ENCODE measurements at places on chromosomes 16 and 17.

GRCh38 chr16:71513302-71513701, 12.9 kb upstream of the CHST4 start:
- DNase-seq, result no peak

DNA sequence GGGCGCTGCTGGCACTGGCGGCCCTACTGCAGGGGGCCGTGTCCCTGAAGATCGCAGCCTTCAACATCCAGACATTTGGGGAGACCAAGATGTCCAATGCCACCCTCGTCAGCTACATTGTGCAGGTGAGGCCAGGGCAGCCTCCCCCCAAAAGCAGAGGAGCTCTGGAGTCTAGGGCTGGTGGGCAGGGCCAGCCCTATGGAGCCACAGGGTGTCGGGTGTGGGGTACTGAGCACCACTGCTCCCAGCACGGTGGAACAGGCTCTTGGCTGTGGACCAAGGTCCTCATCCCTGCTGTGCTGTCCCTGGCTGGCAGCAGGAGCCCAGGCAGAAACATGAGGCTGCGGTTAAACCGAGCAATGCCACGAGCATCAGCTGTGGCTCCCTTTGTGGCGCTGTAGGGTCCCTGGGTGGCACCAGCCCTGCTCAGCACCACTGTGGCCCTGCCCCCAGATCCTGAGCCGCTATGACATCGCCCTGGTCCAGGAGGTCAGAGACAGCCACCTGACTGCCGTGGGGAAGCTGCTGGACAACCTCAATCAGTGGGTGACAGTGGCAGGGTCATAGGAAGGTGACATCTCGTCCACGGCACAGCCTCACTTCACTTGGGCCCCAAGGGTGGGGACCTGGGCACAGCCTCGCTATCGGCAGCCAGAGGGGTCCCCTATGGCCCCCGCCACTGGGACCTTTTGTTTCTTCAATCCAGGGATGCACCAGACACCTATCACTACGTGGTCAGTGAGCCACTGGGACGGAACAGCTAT, 1.1 kb downstream of the DNASE1 start:
- no peak for DNase-seq

DNA sequence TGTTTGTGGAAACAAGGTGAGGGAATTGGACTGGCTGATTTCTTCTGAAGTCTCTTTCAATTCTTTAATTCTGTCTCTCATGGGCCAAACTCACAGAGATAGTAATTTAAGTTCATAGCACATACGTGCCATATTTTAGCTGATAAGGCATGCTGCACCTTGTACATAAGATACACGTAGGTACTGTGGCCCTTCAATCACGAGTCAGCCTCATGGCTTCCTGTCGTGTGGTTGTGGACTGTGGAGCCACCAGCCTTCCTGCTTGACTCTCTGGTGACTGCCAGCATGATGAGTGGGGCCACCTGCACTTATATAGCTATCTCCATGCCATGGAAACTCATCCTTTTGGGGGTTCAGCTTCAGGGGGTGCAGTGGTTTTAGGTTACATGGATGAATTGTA, 25.1 kb downstream of the KSR1 start:
- DNase-seq, result no peak

DNA sequence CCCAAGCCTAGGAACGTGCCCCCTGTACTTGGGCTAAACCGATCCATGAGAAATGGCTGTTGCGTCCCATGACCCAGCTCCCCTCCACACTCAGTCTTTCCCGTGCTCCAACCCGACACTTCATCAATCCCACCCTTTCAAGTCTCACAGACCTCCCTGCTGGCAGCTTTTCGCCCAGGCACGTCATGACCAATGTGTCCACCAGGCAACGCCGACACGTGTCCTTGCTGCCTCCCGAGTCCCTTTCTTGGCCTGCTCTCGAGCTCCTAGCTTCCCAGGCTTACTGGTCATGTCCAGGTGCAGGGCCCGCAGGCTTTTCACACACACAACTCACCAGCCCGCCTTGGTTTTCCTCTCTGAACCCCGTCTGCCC, 12.2 kb downstream of the MNT start:
- DNase-seq, result no peak

- DNase-seq, result no peak
Observed at GRCh38 chr17:48639136-48639535, 13.0 kb upstream of the HOXB9 start.

DNA sequence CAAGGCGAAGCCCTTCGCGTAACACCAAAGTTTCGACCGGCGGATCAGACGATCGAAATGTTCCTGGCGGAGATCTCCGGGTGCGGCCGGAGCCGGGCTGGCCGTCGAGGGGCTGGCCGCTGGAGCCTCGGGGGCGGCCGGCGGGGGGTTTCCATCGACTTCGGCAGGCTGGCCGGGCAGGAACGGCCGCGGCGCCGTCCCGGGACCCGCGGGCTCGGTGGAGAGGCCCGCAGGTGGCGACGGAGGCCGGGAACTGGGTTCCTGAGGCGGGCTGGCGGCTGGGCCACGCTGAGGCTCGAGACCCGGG, 1.1 kb downstream of the EPOP start:
- DNase-seq, result no peak

DNA sequence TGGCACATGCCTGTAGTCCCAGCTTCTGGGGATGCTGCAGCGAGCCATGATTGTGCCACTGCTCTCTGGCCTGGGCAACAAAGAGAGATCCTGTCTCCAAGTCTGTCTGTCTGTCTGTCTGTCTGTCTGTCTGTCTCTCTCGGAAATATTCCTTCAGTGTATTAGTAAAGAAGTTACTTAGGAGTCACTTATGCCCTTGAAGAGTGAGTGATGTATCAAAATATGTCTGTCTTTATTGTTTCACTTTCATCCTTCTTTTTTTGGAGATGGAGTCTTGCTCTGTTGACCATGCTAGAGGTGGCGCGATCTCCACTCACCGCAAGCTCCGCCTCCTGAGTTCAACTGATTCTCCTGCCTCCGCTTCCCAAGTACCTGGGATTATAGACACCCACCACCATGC, 410.5 kb downstream of the WWOX start:
- DNase-seq, result no peak

DNA sequence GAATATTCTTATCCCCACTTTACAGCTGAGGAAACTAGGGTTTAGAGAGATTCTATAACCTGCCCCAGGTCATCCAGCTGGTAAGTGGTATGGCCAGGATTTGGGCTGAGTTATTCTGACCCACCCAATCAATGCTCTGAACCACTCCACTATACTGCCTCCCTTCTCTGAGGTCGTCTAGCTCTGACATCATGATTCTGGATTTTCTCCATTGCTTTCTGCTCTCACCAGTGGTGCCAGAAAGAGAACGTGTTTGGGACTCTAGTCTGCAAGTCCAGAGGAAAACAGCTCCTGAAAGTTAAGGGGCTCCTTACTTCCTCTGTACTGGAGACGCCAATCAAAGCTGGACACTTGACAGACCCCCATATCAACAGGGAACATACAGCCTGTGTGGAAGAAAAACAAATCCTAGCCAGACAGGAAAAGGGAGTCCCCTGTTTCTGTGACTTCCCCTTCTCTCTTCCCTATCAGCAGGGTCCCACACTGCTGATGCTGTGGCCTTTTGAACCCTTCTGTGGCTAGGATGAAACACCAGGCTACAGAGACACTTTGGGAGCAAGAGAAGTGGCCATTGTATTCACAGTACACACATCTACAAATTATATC, 6.0 kb upstream of the EZH1 start:
- DNase-seq, result no peak

- no peak for DNase-seq
Observed at GRCh38 chr17:74999523-74999922, 12.1 kb downstream of the CDR2L start.

DNA sequence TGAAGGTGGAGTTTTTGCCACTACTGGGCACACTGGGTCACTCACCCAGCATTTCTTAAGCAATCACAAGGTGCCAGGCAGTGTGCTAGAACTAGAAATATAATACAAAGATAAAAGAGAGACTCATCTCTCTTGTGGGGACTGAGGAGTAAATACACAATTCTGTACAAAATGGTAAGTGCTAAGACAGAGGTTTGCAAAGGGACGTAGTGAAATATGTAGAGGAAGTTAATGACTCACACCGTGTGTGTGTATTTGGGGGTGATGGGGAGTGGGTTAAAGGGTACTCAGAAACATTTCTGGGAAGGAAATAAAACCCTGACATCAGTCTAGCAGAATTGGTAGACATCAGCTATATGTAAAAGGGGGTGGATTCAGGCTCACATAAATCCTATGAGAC, 389.3 kb downstream of the CA10 start:
- no peak for DNase-seq

Measured in NCI-H510A (cell line).